ENCODE measurements at places on chromosomes 13 and 19.
A peak's percentile ranks its signal among the peaks of the same experiment; 100 is the strongest.

DNA sequence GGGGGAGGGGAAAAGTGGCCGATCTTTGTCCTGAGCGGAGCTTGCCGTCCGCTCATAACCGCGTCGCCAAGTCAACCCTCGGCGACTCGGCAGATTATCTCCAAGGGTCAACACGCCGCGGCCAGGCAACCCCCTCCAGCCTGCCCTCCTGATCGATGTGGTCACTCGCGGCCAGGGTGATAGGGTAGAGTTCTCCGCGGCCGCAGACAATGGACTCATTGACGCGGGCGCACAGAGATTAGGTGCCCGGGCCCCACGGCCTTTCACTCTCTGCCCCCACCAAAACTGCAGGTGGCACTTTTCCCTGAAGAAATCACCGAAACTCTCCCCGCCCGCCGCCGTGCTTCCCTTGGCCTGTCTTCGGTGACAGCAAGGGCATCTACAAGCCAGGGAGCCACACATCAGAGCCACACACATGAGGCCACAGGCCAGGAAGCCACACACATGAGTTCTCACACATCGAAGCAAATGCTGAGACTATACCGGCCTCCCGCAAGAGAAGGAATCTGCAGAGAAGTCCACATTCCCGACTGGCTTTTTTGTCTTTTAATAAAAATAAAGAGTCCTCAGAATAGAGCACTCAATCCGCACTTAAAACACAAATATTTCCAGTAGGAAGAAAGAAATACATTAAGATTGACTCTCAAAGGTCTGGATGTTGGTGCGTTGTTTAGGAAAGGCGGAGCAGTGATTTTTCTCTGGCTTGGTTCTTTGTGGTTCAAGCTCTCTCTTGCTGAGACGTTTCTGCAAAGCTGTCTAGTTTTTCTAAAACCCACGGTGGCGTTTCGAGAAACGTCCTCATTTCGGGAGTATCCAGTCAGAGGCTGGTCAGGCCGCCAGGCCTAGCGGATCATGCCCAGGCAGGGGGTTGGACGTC, 1.5 kb upstream of the PDX1 start:
- DNase-seq = no peak

- no peak for DNase-seq
Observed at GRCh38 chr13:77521595-77522367, 13.7 kb upstream of the SCEL start.

DNA sequence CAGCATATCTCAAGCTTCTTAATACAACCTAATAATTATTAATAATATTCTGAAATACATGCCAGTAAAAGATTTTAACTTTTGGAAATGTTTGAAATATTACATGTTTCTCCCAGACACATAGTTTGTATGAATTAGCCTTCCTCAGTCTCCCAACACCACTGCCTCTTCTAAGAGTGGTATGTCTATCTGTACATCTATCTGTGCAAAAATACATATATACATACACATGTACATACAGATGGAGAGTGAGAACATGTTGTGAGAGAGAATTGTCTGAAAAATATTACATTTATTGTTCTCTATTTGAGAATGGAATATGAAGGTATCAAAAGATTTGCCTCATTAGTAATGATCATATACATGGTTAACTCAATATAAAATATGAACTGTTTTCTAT, 1567.2 kb upstream of the PRR20A start:
- no peak for DNase-seq

- DNase-seq = peak; percentile 85
Observed at GRCh38 chr19:44025217-44025936, at the start of gene ZNF222. Gene ZNF222, plus strand, starts transcription at chr19:44025379. Its CDS starts 58 bp downstream, at chr19:44025437.

GRCh38 chr19:12047868-12048267, 4.9 kb downstream of the ZNF878 start:
- DNase-seq = no peak

DNA sequence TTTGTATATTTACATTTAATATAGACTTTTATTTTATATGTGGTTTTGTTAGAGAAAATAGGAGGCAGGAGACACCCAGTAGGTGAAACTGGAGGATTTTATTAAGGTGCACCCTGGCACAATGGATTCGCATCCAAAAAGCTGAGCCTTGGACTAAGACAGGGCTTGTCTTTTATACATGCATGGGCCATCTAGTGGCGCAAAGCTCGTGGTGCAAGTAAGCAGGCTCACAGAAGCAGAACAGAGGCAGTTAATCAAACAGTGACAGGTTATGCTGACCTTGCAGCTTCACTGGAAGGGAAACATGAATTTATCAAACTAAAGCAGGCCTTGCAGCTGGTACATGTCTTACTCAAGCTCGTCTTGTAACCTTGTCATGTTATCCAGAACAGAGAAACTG, 58.8 kb upstream of the ZNF681 start:
- DNase-seq = peak; percentile 22

DNA sequence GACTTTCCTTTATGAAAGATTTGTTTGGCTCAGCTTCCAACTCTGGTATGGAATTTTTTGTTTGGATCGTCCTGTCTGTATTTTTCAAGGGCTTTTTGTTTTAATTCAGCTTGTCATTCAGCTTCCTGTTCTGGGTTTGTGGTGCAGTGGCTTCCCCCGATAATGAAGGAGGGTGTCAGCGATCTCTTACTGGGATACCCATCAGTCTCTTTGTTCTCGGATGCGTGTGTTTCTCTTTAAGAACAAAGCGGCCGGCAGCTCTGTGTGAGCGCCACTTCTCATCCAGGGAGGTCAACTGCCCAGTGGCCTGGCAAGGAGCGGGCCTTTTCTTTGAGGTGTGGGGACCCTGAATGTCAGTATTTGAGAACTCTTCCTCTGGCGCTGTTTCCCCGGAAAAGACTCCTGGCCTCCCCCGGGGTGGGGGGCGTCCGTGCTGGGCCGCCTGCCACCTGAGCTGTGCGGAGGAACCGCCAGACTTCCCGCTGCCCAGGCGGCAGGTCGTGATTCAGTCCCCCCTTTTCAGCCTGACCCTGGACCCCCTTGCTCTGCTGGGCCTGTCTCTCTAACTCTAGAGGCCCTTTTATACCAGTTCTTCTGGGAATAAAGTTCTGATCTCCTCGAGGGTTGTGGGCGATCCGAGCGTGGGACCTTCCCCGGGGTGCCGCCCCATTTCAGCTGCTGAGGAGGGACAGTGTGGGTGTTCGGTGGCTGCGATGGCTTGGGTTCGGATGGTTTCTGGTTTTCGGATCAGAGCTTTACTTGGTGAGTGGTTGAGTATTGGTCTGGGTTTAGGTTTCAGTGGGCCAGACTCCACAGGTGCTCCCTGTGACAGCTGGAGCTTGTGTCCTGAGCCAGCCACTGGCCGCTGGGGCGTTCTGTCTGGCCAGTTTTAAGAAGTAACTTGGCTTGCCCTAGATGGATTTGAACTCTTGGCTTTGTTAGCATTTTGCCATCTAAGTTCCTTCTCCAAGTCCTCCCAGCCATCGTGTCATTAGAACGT, 3.4 kb downstream of the SF3A2 start:
- peak; percentile 41 for DNase-seq

DNA sequence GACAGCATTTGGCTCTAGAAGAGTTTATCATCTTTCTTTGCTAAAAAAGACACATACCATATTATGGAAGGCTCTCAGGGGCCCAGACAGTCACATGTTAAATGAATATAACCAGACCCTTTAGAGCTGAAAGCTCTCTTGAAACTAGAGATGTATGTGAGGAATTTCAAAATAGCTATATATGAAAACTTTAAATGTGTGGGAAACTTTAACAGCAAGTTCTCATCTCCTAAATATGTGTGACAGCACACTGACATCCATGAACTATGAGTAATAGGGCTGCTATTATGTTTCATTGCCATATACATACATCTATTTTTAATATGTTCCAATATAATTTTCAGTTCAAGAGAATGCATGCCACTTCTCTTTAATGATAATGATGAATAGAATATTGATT, 509.5 kb downstream of the GPC6 start:
- no peak for DNase-seq

DNA sequence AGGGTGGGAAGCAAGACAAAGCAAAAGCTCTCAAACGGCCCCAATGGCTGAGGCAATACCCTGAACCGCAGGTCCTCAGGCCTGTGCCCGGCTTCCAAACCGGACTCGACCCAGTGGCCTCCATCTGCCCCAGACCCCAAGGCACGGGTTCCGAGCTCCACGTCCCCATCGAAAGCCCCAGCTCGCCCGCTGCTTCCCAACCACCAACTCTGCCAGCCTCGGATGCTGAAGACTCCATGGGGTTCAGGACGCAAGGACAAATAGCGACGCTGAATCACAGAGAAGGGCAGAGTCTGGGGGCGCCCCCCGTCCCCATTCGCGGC, 559 bp downstream of the POLR2E start:
- no peak for DNase-seq

- no peak for DNase-seq
Observed at GRCh38 chr13:94966422-94966955, 254.1 kb upstream of the SOX21 start.

DNA sequence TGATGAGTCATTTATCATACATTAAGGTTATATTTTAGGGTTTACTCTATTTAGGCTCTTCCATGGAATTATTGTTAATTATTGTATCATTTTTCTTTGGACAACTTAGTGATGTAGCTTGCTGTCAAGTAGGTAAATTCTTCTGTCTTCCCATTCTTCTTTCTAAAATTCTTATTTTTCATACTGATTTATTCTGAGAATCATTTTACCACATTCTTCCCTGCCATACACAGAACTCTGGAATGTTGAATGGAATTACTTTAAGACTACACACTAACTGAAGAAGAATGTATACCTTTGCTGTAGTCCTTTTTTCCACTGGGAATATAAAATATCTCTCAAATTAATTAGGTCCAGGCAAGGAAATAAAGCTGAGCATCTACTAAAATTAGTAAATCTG, 24.5 kb upstream of the SLC7A1 start:
- no peak for DNase-seq

- DNase-seq = no peak
Observed at GRCh38 chr13:102236830-102237229, 165.0 kb downstream of the FGF14 start.

GRCh38 chr13:25864116-25864515, 187.7 kb downstream of the SHISA2 start:
- no peak for DNase-seq

- DNase-seq = no peak
Observed at GRCh38 chr13:55566334-55566733, 1574.4 kb upstream of the PRR20A start.

GRCh38 chr13:73303851-73304250, 245.0 kb downstream of the KLF5 start:
- no peak for DNase-seq

DNA sequence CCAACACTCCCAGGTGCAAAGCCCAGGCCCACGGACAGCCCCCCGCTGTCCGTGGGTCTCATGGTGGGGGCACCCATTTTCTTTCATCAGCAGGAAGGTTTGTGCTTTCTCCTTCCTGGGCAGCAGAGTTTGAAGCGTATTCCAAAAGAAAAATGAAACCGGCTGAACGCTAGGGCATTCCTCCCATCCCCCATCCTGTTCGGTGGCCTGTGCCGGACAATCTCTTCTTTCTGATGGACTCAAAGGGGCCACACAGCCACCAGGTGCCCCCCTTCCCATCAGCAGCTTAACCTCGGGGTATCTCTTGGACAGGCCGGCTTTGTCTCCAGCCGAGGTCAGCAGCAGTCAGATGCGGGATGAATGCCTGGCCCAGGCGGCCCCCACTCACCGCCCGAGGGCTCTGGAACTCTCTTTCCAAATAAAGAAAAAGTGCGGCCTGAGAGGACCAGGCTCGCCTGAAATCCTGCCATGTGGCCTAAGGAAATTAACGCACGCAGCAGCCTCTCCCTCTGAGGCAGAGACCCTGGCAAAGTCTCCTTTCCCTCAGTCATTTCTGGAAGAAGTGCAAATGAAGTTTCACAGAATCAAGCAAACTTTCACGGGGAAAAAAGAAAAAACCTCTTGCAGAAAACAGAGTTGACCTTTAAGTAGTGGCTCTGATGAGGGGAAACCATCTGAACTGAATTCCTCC, 67.8 kb downstream of the RASA3 start:
- no peak for DNase-seq

GRCh38 chr19:7778081-7778480, 15.0 kb downstream of the CLEC4M start:
- no peak for DNase-seq

DNA sequence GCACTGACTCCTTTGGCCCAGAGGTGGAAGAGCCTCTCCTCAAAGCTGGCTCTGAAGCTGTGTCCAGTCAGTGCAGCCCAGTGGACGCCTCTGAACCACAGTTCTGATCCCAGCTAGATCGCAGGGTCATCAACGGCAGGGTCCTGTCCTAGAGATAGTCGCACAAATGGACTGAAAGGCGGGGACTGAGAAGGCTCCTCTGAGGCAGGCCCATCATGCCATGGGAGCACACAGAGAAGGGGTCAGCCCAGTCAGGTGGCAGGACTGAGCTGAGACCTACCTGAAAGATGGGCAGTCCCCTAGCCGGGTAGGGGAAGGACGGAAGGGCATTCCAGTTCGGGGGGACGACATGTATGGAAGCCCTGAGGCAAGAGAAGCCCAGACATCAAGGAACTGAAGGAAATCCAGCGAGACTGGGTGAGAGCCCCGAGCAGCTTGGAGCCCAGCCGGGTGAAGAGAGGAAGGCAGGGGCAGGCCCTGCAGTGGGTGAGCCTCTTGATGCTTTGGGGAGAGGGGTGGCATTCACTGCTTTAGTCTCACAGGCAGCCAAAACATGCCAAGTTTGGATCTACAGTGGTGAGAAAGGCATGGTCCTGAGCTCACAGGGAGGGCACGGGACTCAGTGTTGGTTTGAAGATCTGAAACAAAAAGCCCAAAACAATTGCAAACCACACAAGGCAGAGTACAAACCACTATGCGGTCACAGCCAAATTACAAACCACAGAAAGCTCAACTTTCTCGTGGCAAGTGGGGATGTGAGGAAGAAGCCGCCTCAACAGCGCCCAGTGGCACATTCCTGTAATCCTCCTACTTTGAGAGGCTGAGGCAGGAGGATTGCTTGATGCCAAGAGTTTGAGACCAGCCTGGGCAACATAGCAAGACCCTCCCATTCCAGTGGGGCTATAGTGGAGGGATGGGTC, 10.0 kb downstream of the CALM3 start:
- peak; percentile 48 for DNase-seq

GRCh38 chr13:94595001-94595949, 677 bp downstream of the TGDS start:
- DNase-seq = no peak

DNA sequence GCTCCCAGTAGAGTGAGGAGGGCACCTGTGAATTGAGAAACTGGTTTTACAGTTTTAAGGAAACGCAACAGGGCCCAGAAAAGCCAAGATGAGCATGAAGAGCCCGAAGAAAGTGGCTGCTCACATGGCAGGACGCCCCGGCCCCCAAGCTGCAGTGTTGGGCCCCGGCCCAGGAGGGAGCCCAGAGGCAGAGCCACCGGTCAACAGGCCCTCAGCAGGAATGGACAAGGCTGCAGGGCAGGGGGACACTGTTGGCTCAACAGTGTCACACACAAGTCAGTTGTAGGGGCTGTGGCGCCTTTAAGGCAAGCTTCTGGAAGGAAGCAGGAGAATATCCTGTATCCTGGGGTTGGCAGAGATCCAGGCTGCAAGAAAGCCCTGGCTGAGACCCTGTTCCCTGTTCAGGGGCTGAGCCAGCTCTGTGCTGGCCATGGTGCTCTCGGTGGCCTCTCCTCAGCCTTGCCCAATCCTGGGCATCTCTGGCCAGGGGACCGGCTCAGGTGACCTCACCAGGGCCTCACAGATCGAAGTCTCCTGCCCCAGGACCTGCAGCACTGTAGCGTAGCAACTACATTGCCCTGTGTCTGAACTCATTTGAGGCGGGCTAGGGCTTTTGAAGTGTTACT, 28.0 kb downstream of the UPF1 start:
- no peak for DNase-seq

GRCh38 chr19:40605216-40605971, 4.2 kb downstream of the LTBP4 start:
- DNase-seq = peak; percentile 87

- DNase-seq = no peak
Observed at GRCh38 chr13:67217880-67218279, 12.3 kb downstream of the PCDH9 start.

- no peak for DNase-seq
Observed at GRCh38 chr13:50650592-50651504, 192.6 kb downstream of the DLEU7 start.
